Osteocyte (in vitro differentiated cells): ENCODE measurements at places on chromosomes 4 and X. TPM values are rescaled to one million over a fixed set of nuclear protein-coding genes. Genes with fewer than 3 reads are reported as not detected.

The VCX3A gene
- total RNA-seq: 0.63 and 0.67 TPM in 2 replicates

The PFKFB1 gene
- not detected in 2 replicates for total RNA-seq

The DDX53 gene
- not detected in 2 replicates for total RNA-seq

The SPANXB1 gene
- not detected in 2 replicates for total RNA-seq

The PGAM4 gene
- total RNA-seq: not detected in 2 replicates

The ODAPH gene
- total RNA-seq: not detected in 2 replicates

The SERTM2 gene
- total RNA-seq: not detected in 2 replicates

The NAP1L5 gene
- 5.6 and 5.7 TPM in 2 replicates for total RNA-seq

The SAGE1 gene
- not detected in 2 replicates for total RNA-seq

The CNKSR2 gene
- total RNA-seq: 1.1 and 2.5 TPM in 2 replicates

The WAS gene
- 0.19 and 0.39 TPM in 2 replicates for total RNA-seq

The BEND4 gene
- total RNA-seq: not detected in 2 replicates

The AKAP4 gene
- total RNA-seq: not detected in 2 replicates

The MAGEA11 gene
- total RNA-seq: not detected in 2 replicates

The SLC30A9 gene
- total RNA-seq: 51.5 and 56.2 TPM in 2 replicates

The LIAS gene
- 10.9 and 13.8 TPM in 2 replicates for total RNA-seq

The CCKAR gene
- total RNA-seq: not detected in 2 replicates

The ASMT gene
- not detected in 2 replicates for total RNA-seq

The SOD3 gene
- 3.4 and 4.5 TPM in 2 replicates for total RNA-seq

The RNF212 gene
- 3.5 and 3.8 TPM in 2 replicates for total RNA-seq

The MAGEH1 gene
- 9.1 and 10.0 TPM in 2 replicates for total RNA-seq

The VEGFC gene
- 13.6 and 14.7 TPM in 2 replicates for total RNA-seq

The HMX1 gene
- 3.2 and 3.5 TPM in 2 replicates for total RNA-seq

The IL15 gene
- total RNA-seq: 3.8 TPM in 2 replicates

The CXCL11 gene
- total RNA-seq: not detected in 2 replicates

The TMSB15A gene
- 5.9 and 6.6 TPM in 2 replicates for total RNA-seq

The KIAA0232 gene
- 27.1 and 30.9 TPM in 2 replicates for total RNA-seq

The FAM90A26 gene
- not detected in 2 replicates for total RNA-seq

The STX18 gene
- total RNA-seq: 26.7 and 29.7 TPM in 2 replicates

The GABRQ gene
- total RNA-seq: not detected in 2 replicates

The MCF2 gene
- total RNA-seq: not detected in 2 replicates

The ETDB gene
- not detected in 2 replicates for total RNA-seq

The ARMCX1 gene
- 38.6 and 40.0 TPM in 2 replicates for total RNA-seq

The SLC34A2 gene
- not detected in 2 replicates for total RNA-seq

The SPIN4 gene
- total RNA-seq: 7.4 TPM in 2 replicates

The TSPYL2 gene
- total RNA-seq: 19.5 and 26.2 TPM in 2 replicates

The TLR10 gene
- not detected in 2 replicates for total RNA-seq

The RIPPLY1 gene
- total RNA-seq: not detected in 2 replicates

The CTAG2 gene
- not detected in 2 replicates for total RNA-seq

The KIF4A gene
- 5.9 and 6.1 TPM in 2 replicates for total RNA-seq

The EDA2R gene
- 2.3 and 2.4 TPM in 2 replicates for total RNA-seq

The STPG2 gene
- total RNA-seq: not detected in 2 replicates

The GPR119 gene
- total RNA-seq: not detected in 2 replicates

The XPNPEP2 gene
- 0.27 and 0.39 TPM in 2 replicates for total RNA-seq

The MAP9 gene
- total RNA-seq: 15.8 and 17.9 TPM in 2 replicates

The TNMD gene
- total RNA-seq: not detected in 2 replicates

The MAGEB10 gene
- not detected in 2 replicates for total RNA-seq

The PDE6B gene
- total RNA-seq: 1.6 TPM in 2 replicates

The SPANXN3 gene
- not detected in 2 replicates for total RNA-seq

The PCYT1B gene
- total RNA-seq: 1.0 and 1.1 TPM in 2 replicates

The ANOS1 gene
- 0.08 TPM in 2 replicates for total RNA-seq

The ACOX3 gene
- total RNA-seq: 25.2 and 25.9 TPM in 2 replicates

The ZNF157 gene
- total RNA-seq: 0.13 and 0.16 TPM in 2 replicates

The CENPVL3 gene
- total RNA-seq: 0.18 TPM in 1 of 2 replicates, not detected in the other

The MEPE gene
- not detected in 2 replicates for total RNA-seq

The UGT2B10 gene
- total RNA-seq: not detected in 2 replicates

The KLHL13 gene
- total RNA-seq: not detected in 2 replicates

The FRMPD3 gene
- total RNA-seq: not detected in 2 replicates
